ENCODE measurements at places on chromosomes 7 and 10. TPM values are rescaled to one million over a fixed set of nuclear protein-coding genes. Genes with fewer than 3 reads are reported as not detected.

DNA sequence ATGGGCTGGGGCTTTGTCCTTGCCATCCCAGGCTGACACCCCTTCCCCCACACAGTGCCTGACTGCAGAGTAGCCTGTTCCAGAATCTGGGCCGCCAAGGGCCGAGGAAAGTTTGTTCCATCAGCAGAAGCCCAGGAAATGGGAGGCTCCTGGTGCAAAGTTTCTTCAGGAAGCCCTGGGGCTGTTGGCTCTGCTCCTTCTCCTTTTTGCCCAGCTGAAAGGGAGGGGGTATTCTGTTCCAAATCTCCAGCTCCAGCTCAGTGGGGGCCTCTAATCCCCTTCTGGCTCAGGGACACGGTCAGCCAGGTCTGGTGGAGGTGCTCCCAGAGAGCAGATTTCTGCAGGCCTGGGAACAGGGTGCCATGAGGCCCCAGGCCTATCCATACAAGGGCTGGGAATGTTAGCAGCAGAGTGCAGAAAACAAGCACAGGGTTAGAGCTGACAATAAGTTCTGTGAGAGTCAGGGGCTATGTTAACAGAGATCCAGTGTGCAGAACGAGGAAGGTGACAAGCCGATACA is 399.5 kb downstream of the RPS24 start:
- H3K36me3 ChIP-seq = no peaks in the 10 kb centered on the region
- DNase-seq = no peak
- peaks cover 50% of the 10 kb centered on the region for H3K4me1 ChIP-seq
- peak overlapping the region; percentile 13 for H3K27ac ChIP-seq
- H3K27me3 ChIP-seq = no peaks in the 10 kb centered on the region

DNA sequence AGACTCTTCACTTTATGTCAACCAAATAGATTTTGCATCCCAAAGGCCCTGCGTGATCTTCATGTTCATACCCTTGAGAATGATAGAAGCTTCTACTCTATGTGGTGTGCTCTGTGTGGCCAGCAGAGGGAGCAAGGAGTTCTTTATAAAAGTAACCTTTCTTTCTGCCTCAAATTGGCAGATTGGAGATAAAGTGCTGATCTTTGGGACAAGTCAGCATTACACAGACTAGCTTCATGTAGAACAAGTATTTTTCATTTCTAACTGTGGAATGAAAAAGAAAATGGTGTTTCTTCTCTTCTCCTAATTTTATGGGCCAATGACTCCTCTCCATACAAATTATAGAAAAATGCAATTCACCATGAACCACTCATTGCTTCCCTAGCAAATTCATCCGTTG is 1214.1 kb downstream of the SORCS1 start:
- H3K27ac ChIP-seq = no peak overlapping the region
- H3K4me1 ChIP-seq = no peaks in the 10 kb centered on the region
- H3K36me3 ChIP-seq = no peaks in the 10 kb centered on the region
- no peaks in the 10 kb centered on the region for H3K27me3 ChIP-seq
- no peak overlapping the region for H3K4me3 ChIP-seq
- DNase-seq = no peak

OR2A12 gene
- not detected for total RNA-seq

CACUL1 gene
- total RNA-seq = 32.7 TPM

MMD2 gene
- not detected for total RNA-seq

GRCh38 chr10:15704581-15704968 is 15.1 kb downstream of the ITGA8 start:
- H3K27me3 ChIP-seq = no peaks in the 10 kb centered on the region
- DNase-seq = no peak
- peaks cover 95% of the 10 kb centered on the region for H3K4me1 ChIP-seq
- H3K27ac ChIP-seq = peak overlapping the region; percentile 31
- peaks cover 19% of the 10 kb centered on the region for H3K36me3 ChIP-seq

DNA sequence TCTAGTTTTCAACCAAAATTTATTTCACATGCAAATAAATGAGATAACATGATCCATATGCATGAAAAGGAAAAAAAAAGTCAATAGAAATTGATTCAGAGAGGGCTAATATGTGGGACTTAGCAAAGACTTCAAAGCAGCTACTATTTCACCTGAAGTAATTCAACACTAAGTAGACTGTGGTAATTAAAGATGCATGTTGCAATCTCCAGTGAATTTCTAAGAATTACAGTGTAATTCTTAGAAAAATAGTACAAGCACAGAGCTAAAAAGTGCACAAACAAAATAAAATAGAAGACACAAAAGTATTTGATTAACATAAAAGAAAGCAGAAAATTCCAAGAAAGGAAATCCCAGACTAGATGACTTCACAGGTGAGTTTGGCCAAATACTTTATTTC is 25.7 kb downstream of the GPR22 start:
- H3K4me1 ChIP-seq = peaks cover 1% of the 10 kb centered on the region
- DNase-seq = no peak
- H3K27ac ChIP-seq = no peak overlapping the region
- H3K36me3 ChIP-seq = no peaks in the 10 kb centered on the region

- no peak overlapping the region for H3K27ac ChIP-seq
- no peaks in the 10 kb centered on the region for H3K36me3 ChIP-seq
- no peaks in the 10 kb centered on the region for H3K27me3 ChIP-seq
- H3K4me1 ChIP-seq = no peaks in the 10 kb centered on the region
- no peak for DNase-seq
Measured at GRCh38 chr7:94380264-94380663, 14.4 kb upstream of the COL1A2 start.

DIP2C gene
- total RNA-seq = 44.0 TPM

DNA sequence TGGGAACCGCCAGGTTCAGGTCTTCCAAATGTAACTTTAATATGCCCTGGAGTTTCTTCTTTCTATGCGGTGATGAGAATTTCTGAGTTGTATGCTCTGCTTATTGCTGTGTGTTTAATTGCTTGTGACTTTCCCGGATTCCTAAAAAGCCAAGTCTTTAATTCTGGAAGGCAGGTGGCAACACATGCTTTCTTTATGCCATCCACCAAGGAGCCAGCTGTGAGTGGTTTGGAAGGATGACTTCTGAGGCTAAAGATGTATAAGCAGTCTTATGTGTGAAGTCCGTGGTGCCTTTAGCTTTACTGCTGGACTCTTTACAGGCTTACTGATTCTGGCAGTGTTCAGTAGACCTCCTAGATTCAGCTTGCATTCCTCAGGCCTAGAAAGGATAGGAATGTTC is 3.1 kb downstream of the SDK1 start:
- H3K27me3 ChIP-seq = no peaks in the 10 kb centered on the region
- H3K4me1 ChIP-seq = peaks cover 7% of the 10 kb centered on the region
- H3K36me3 ChIP-seq = no peaks in the 10 kb centered on the region
- no peak overlapping the region for H3K27ac ChIP-seq
- H3K4me3 ChIP-seq = peak overlapping the region; percentile 28

DNA sequence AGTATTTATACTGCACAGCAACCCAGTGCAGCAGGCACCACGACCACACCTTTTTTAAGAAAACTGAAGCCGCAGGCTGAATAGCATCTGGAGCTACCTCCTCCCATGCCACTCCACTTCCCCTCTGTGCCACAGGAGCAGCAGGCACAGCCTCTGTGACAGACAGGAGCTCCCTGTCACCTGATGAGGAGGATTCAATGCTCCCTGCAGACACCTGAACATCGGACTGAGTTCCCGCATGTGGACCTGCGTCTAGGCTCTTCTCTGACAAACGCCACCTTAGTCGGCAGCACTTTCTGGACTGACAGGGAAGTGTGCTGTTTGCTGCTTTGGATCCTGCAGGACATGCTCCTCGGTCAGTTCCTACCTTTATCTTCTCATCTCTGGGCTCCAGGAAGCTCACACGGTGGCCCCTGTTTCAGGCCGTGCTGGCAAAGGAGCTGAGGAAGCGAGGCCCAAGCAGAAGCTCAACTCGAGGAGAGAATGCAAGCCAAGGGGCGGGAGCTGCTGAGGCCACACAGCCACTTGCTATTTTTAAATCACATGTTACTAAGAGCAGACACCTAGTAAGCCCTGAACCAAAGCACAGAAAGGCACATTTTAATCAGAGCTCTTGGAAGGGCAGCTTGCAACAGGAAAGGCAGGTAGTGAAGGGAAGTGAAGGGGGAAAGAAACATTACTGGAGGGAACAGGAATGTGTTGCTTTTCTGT is 56.6 kb downstream of the VOPP1 start:
- H3K4me1 ChIP-seq = peaks cover 8% of the 10 kb centered on the region
- no peaks in the 10 kb centered on the region for H3K27me3 ChIP-seq
- H3K4me3 ChIP-seq = no peak overlapping the region
- DNase-seq = no peak
- H3K27ac ChIP-seq = no peak overlapping the region

GRCh38 chr10:112365014-112365432 is 8.9 kb upstream of the ACSL5 start:
- H3K4me3 ChIP-seq = no peak overlapping the region
- no peak overlapping the region for H3K27ac ChIP-seq
- no peaks in the 10 kb centered on the region for H3K27me3 ChIP-seq
- H3K4me1 ChIP-seq = peaks cover 21% of the 10 kb centered on the region
- no peak for DNase-seq
- no peaks in the 10 kb centered on the region for H3K36me3 ChIP-seq

DNA sequence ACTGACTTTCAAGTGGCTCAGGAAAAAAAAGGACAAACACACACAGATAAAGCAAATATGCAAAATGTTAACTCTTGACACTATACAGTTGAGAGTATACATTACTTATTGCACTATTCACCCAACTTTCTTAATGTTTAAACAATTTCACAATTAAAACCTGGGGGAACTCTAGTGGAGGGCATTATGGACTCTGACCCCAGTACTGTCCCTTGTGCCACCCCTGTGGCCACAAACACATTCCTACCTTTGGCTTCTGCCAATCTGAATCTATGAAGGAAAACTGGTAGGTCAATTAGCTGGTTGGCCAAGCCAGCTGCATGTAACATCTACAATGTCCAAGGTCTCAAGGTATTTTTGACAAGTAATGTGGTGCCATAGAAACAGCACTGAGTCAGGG is 7.5 kb upstream of the FGFR2 start:
- H3K4me3 ChIP-seq = no peak overlapping the region
- no peaks in the 10 kb centered on the region for H3K27me3 ChIP-seq
- DNase-seq = no peak
- no peaks in the 10 kb centered on the region for H3K4me1 ChIP-seq

SPDYE18 gene
- total RNA-seq = not detected

DNA sequence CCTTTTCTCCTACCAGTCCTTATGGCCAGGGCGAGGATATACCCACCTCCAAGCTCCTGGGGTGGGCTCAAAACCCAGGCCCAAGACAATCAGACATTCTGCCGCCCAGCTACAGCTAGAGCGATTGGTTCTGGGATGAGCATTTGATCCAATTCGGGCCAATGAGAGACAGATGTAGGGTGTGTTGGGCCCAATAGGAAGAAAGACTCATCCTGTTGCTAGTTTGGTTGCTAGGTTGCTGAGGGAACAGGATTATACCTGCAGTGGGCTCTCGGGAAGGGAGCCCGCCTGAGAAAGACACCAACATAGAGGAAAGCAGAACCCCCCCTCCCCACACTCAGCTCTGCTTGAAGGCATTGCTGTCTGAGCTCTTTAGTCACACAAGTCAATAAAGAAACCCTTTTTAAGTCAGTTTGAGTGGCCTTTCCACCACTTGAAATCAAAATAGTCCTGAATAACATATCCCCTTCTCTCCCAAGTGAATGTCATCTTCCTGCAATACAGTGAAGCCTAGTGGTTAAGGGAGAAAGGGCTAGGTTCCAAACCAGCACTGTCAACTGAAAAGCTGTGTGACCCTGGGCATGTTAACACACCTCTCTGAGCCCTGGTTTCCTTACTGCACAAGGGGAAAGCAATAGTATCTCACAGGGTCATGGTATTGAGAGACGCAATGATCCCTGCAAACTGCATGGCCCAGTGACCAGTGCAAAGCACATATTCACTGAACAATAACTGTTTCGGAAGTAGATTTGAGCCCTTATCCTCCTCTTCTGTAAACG is 21.8 kb downstream of the ITPRIP start:
- peaks cover 58% of the 10 kb centered on the region for H3K4me1 ChIP-seq
- no peak for DNase-seq
- peaks cover 39% of the 10 kb centered on the region for H3K36me3 ChIP-seq
- no peak overlapping the region for H3K4me3 ChIP-seq

- H3K4me1 ChIP-seq = peaks cover 99% of the 10 kb centered on the region
- H3K27ac ChIP-seq = peak overlapping the region; percentile 67
- no peaks in the 10 kb centered on the region for H3K27me3 ChIP-seq
- H3K36me3 ChIP-seq = no peaks in the 10 kb centered on the region
- H3K4me3 ChIP-seq = no peak overlapping the region
Measured at GRCh38 chr7:30472784-30473775, 5.5 kb downstream of the NOD1 start.

DNA sequence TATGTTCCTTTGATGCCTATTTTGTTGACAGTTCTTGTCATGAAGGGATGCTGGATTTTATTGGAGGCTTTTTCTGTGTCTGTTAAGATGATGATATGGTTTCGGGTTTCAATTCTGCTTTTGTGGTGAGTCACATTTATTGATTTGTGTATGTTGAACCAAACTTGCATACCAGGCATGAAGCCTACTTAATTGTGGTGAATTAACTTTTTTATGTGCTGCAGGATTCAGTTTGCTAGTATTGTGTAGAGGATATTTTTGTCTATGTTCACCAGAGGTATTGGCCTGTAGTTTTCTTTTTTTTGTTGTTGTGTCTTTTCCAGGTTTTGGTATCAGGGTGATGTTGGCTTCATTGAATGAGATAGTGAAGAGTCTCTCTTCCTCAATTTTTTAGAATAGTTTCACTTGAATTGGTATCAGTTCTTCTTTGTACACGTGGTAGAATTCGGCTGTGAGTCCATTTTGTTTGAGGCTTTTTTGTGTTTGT is 345.9 kb downstream of the KIF20B start:
- H3K27me3 ChIP-seq = no peaks in the 10 kb centered on the region
- no peak overlapping the region for H3K4me3 ChIP-seq
- no peak for DNase-seq

GRCh38 chr7:30923009-30923773 is 11.5 kb downstream of the AQP1 start:
- H3K27me3 ChIP-seq = no peaks in the 10 kb centered on the region
- H3K4me1 ChIP-seq = peaks cover 51% of the 10 kb centered on the region
- peak overlapping the region; percentile 98 for H3K27ac ChIP-seq
- H3K36me3 ChIP-seq = peaks cover 52% of the 10 kb centered on the region
- peak; percentile 1 for DNase-seq

SKIDA1 gene
- 0.71 TPM for total RNA-seq

DNA sequence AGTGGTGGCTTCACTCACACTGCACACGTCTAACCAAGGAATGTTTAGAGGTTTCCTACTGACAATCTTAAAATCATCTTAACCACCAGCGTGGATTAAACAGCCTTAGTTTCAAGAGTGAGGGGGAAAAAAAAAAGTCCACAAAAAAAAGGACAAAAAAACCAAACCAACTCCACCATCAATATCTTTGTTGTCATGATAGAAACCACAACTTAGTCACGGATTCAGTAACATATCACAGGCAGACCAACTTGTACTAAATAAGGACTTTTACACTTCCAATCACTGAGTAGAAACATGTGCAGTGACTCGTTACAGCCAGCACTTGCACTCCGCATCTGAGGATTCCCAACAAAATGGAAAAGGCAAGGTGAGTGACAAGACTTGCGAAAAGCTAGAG is 46.5 kb downstream of the FAM171A1 start:
- H3K4me1 ChIP-seq = peaks cover 16% of the 10 kb centered on the region
- no peak overlapping the region for H3K4me3 ChIP-seq

CPN1 gene
- total RNA-seq = not detected
